ENCODE measurements at places on chromosomes 11 and 22. TPM values are rescaled to one million over a fixed set of nuclear protein-coding genes. Genes with fewer than 3 reads are reported as not detected.

GRCh38 chr22:44057401-44057987 lies 33.4 kb downstream of the PARVB start:
- peaks cover under 1% of the 10 kb centered on the region for H3K4me1 ChIP-seq
- DNase-seq, result no peak
- H3K27me3 ChIP-seq, result no peaks in the 10 kb centered on the region

The BAIAP2L2 gene
- total RNA-seq, result 5.6 TPM

The ART1 gene
- total RNA-seq, result not detected

- no peak for DNase-seq
- peaks cover 20% of the 10 kb centered on the region for H3K4me1 ChIP-seq
- no peaks in the 10 kb centered on the region for H3K36me3 ChIP-seq
- no peak overlapping the region for H3K27ac ChIP-seq
- no peaks in the 10 kb centered on the region for H3K27me3 ChIP-seq
These were observed 891.3 kb downstream of the OPCML start for GRCh38 chr11:132640952-132641351.

DNA sequence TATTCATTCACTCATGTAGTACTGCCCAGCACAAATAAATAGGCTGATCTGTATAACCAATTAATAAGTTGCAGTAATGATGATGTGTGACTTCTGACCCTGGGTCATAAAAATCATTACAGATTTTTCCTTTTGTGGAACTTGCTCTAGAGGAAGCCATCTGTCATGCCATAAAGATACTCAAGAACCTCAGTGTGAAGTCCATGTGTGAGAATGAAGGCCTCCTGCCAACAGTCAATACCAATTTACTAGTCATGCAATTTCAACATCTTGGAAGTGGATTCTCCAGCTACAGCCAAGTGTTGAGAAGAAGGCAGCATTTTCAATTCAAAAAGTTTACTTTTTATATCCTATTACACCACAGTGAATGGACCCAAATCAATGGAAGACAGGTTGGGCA lies 435.6 kb upstream of the LRRC4C start:
- H3K27ac ChIP-seq, result no peak overlapping the region
- H3K36me3 ChIP-seq, result no peaks in the 10 kb centered on the region
- H3K27me3 ChIP-seq, result no peaks in the 10 kb centered on the region

DNA sequence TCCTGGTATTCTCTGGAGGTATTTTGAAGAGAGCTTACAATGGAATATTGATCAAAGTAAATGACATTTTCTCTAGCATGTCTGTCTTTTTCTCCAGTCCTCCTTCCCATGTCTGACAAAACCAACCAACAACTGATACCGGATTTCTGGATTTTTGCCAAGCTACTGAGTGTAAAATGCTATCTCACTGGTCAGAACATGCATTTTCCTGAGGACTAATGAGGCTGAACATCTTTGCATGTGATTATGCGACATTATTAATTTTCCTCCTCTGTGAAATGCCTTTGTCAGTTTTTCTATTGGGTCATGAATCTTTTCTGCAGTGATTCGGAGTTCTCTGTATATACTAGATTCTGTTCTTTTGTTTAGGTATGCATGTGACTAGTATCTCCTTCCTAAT lies 51.4 kb downstream of the CDON start:
- H3K36me3 ChIP-seq, result no peaks in the 10 kb centered on the region
- H3K4me1 ChIP-seq, result no peaks in the 10 kb centered on the region
- H3K4me3 ChIP-seq, result no peak overlapping the region
- H3K27ac ChIP-seq, result no peak overlapping the region
- H3K27me3 ChIP-seq, result no peaks in the 10 kb centered on the region
- no peak for DNase-seq

DNA sequence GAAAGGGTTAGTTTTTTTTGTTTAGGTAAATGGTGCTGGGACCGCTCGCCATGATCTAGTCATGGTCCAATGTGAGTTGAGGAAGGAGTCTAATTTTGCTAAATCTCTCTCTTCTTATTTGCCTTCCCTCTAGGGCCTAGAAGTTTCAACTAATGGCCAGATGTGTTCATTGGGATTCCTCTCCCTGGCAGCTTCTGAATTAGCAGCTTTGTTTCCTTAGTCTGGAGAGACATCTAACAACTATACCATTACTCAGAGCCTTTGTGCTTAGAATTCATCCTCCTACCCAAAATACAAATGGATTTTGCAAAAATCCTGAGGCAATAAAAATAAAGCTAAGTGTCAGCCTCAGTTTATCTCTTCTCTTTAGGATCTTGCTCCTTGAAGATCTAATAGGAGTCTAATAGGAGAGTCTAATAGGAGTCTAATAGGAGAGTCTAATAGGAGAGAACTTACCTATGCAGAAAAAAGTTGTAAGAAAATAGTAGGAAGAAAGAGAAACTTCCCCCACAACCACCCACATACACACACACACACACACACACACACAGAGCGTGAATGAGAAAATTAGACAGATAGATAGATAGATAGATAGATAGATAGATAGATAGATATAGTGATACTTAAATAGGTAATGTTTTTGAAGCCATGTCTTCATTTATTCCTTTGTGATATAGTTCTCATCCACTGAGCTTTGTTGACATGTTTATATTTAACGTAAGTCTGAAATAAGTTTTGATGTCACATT lies 980.5 kb upstream of the CNTN5 start:
- no peaks in the 10 kb centered on the region for H3K4me1 ChIP-seq
- no peak for DNase-seq
- H3K36me3 ChIP-seq, result no peaks in the 10 kb centered on the region
- no peaks in the 10 kb centered on the region for H3K27me3 ChIP-seq

DNA sequence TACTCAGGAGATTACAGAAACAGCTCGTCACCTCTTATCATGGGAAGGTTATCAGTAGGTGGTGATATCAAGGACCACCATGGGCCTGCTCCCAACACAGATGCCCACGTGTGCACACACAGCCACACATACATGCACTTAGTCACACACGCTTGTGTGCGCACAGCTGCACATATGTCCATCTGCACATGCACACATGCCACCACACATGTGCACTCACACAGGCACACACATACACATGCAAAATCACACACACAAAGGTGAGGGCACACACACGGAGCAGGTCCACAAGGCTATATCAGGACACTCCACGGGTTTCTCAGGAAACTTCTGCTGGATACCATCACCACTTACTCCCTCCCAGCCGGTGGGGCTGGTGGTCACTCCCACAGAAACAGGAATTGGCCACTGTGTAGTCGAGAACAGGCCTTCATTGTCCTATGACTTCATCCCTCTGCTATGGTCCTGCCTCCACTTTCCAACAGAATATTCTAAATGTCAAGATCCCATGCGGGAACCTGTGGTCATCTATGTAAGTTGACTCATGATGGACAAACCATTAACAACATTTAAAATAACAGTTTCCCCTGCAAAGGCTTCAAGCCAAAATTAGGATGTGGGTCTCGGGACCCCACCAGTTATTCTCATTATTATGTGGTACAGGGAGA lies 2.2 kb downstream of the C11orf24 start:
- peaks cover 3% of the 10 kb centered on the region for H3K36me3 ChIP-seq
- H3K27ac ChIP-seq, result no peak overlapping the region
- no peaks in the 10 kb centered on the region for H3K27me3 ChIP-seq
- DNase-seq, result no peak
- H3K4me3 ChIP-seq, result no peak overlapping the region

- peaks cover 59% of the 10 kb centered on the region for H3K4me1 ChIP-seq
- no peaks in the 10 kb centered on the region for H3K36me3 ChIP-seq
- peaks cover 87% of the 10 kb centered on the region for H3K27me3 ChIP-seq
- DNase-seq, result peak; percentile 89
These were observed 868 bp downstream of the TSPAN18 start for GRCh38 chr11:44727373-44728287.

The RGL4 gene
- not detected for total RNA-seq

DNA sequence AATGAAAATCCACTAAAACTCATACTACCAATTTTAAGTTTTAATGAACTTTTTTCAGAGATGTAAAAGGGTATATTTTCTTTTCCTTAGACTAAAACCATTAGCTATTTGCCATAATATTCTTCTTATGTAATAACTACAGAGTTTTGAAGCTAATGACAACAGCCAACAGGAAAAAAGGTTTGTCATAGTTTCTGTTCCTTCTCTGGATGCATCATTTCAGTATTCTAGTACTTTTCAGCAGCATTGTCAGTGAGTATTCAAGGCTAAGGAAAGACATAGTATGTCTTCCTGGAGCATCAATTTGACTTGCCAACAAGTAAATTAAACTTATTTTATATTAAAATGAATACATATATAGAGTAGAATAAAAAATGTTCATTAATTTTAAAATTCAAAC lies 166.0 kb downstream of the METTL15 start:
- no peak overlapping the region for H3K27ac ChIP-seq
- H3K36me3 ChIP-seq, result no peaks in the 10 kb centered on the region
- no peaks in the 10 kb centered on the region for H3K27me3 ChIP-seq
- no peak overlapping the region for H3K4me3 ChIP-seq

DNA sequence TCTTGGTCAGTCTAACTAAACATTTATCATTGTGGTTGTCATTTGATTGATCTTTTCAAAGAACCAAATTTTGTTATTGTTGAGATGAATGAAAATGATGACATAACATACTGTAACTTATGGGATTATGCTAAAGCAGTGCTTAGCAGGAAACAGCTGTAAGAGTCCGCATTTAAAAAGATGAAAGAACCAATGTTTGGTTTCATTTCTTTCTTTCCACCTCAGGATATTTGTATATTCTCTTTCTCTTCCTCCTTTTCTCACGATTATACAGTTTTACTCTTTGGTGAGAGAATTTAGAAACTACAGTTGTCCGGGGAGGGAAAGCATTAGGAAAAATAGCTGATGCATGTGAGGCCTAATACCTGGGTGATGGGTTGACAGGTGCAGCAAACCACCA lies 23.1 kb downstream of the PIH1D2 start:
- no peaks in the 10 kb centered on the region for H3K27me3 ChIP-seq
- no peak for DNase-seq
- no peak overlapping the region for H3K27ac ChIP-seq
- H3K36me3 ChIP-seq, result peaks cover 48% of the 10 kb centered on the region

DNA sequence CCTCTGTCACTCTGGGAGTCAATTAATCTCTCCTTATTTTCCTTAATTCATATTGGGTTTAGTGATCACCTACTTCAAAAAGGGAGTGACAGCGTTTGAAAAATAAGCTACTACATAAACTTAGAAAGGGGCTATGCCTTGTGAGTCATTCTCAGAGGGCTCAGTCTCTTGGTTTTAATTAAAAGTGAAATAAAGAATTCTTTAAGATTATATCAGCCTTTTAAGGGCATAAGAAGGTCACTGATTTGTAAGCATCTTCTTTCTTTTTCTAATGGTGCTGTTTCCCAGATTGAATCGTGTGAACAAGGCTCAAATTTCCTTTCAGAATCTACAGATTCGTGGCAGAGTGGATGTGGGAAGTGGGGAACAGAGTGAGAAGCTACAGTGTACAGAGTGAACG lies 636.2 kb upstream of the CCDC90B start:
- no peak overlapping the region for H3K4me3 ChIP-seq
- no peak for DNase-seq
- H3K36me3 ChIP-seq, result no peaks in the 10 kb centered on the region
- H3K27me3 ChIP-seq, result no peaks in the 10 kb centered on the region

DNA sequence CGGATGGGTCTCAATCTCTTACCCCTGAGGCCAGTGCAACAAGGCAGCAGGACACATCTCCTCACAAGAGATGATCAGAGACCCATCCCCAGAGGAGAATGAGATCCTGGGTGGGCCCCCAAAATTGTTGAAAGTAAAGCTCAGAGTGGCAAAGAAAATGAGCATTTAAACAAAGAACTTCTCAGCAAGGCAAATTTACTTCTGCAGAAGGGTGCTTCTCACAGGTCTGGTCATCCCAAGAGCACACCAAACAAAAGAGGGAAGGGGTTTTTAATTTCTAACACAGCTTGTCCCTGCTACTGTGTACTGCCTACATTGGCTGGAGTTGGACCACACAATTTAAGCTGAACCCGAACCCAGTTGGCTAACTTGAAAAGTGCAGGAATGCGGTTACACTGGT lies 1628.6 kb upstream of the RAG2 start:
- no peaks in the 10 kb centered on the region for H3K4me1 ChIP-seq
- H3K27ac ChIP-seq, result no peak overlapping the region
- no peaks in the 10 kb centered on the region for H3K27me3 ChIP-seq
- no peak overlapping the region for H3K4me3 ChIP-seq
- peaks cover 16% of the 10 kb centered on the region for H3K36me3 ChIP-seq
- DNase-seq, result peak; percentile 41

The DEUP1 gene
- total RNA-seq, result 0.63 TPM

DNA sequence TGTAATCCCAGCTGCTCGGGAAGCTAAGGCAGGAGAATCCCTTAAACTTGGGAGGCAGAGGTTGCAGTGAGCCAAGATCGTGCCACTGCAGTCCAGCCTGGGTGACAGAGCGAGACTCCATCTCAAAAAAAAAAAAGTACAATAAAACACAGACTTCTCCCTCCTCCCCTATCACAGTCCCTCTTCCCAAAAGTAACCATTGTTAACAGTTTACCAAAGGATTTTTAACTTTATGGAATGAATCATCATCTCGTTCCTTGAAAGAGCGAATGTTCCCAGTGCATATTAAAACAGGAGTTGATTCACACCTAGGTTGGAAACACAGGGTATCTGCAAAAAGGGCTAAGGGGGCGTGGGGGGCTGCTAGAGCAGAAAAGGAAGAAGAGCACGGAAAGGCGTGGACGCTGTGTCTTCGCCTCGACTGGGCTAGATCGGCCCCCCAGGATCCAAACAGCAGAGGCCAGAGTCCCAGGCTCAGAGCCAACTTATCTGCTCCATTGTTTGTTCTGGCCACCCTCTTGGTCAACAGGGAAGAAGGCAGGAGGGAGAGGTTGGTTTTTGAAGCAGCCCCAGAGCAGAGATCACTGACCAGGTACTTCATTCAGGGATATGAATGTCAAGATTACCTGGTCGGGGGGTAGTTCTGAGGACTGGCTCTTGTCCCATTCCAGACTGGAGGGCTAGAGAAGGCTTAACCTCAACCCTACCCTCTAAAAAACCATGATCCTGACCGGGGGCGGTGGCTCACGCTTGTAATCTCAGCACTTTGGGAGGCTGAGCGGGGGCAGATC lies 2.1 kb upstream of the AHNAK start:
- no peaks in the 10 kb centered on the region for H3K36me3 ChIP-seq
- DNase-seq, result no peak
- no peak overlapping the region for H3K4me3 ChIP-seq
- no peak overlapping the region for H3K27ac ChIP-seq
- H3K4me1 ChIP-seq, result peaks cover 39% of the 10 kb centered on the region
- H3K27me3 ChIP-seq, result peaks cover 77% of the 10 kb centered on the region

The APOL3 gene
- total RNA-seq, result not detected

GRCh38 chr11:12289667-12290476 lies 87.5 kb upstream of the PARVA start:
- H3K27me3 ChIP-seq, result no peaks in the 10 kb centered on the region
- no peaks in the 10 kb centered on the region for H3K4me1 ChIP-seq
- no peak overlapping the region for H3K4me3 ChIP-seq
- no peaks in the 10 kb centered on the region for H3K36me3 ChIP-seq

DNA sequence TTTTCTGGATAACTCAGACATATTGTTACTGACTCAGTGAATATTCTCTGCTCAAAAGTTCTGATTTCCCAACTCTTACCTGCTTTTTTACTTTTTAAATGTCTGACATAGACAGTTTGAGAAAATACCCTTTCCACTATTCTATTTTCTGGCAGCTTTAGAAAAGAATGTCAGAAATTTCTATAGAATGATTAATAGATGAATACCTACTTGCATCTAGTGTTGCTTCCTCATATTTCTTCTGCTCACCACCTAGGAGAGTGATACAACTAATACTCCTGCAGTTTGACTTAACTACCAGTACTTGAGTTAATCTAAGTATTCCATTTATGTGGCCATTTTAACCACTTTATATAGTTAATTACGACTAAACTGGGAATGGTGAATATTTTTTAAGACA lies 55.2 kb downstream of the KDM2A start:
- no peak overlapping the region for H3K4me3 ChIP-seq
- no peak for DNase-seq
- no peaks in the 10 kb centered on the region for H3K27me3 ChIP-seq
- no peaks in the 10 kb centered on the region for H3K36me3 ChIP-seq
- H3K4me1 ChIP-seq, result no peaks in the 10 kb centered on the region
- H3K27ac ChIP-seq, result no peak overlapping the region
